HFF-Myc (cell line): ENCODE measurements at places on chromosomes 11 and 22.

GRCh38 chr11:93783765-93784144, 327 bp upstream of the MED17 start:
- DNase-seq, result no peak

- no peak for DNase-seq
These were observed 64.3 kb upstream of the RASD2 start for GRCh38 chr22:35476341-35476740.

DNA sequence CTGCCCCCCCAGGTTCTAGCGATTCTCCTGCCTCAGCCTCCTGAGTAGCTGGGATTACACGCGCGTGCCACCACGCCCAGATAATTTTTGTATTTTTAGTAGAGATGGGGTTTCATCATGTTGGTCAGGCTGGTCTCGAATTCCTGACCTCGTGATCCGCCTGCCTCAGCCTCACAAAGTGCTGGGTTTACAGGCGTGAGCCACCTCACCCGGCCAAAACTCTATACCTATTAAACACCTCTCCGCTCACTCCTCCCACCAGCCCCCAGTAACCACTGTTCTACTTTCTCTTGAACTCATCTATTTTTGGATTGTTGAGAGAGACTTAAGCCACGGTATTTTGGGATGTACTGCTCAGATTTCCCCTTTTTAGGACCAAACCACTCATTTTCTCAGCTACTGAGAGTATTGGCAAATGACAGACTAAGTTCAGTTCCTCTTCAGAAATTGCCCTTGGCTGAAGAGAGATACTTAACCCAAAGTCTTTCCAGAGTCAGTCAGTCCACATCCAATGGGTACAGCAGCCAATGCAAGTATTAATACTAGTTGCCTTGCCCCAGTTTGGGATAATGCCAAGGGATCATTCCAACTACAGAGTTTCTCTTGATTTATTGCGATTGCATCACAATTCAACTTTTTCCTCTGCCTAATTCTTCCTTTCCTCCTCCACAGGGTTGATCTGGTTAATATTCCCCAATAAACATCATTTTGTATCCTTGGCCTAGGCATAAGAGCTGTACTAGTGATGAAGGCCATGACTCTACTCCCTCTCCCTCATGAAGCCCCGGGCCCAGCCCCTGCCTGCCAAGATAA, 36.8 kb upstream of the CSTF3 start:
- no peak for DNase-seq

GRCh38 chr11:19853920-19854319, 141.3 kb downstream of the NAV2 start:
- peak; percentile 58 for DNase-seq

GRCh38 chr11:79600711-79601110, 159.9 kb upstream of the TENM4 start:
- DNase-seq, result no peak

GRCh38 chr11:96330511-96330859, 12.5 kb downstream of the MAML2 start:
- DNase-seq, result no peak

DNA sequence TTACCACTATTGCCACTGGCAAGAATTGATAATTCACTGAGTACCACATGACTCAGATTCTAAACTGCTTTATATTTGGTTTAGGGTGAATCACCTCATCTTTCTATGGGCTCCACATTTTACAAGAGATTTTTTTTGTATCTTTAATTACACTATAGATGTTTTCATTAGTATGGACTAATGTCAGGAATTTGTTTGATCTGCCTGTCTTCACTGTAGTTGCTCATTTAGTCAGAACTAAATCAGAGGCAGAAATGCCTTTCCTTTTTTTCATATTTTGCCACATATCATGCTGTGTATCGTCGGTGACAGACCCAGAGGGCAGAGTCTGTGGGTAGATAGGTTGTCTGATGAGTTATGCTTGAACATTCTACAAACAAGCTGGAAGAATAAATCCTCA, 524.1 kb downstream of the METTL15 start:
- no peak for DNase-seq

DNA sequence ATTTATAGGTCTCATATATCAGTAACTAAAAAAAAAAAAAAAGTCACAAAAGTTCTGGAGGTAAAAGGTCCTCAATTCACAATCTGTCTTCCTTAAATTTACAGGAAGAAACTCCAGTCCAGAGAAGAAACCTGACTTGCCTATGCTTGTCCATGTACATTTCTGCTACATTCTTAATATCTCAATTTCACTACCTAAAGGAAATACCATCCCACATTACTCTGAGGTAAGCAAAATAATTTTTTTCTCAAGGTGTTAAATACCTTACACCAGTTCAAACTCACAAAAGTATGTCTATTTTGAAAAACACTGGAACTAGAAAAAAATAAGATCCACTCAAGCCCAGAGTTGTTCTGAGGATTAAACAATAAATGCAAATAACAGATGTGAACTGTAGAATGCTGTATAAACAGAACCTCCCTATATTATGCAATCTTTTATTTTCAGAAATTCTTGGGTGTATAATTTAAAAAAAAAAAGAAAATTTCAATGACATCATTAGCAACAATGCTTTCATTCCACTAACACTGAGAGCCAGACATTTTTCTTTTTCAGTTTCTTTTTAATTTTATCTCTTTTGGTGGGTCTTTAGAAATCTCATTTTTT, 49.9 kb upstream of the GDPD4 start:
- no peak for DNase-seq

- DNase-seq, result no peak
These were observed 8.4 kb downstream of the CYB5R2 start for GRCh38 chr11:7664867-7665266.
